ENCODE measurements at places on chromosomes 2 and 18.

GRCh38 chr2:156818944-156819343 is 382.8 kb downstream of the GPD2 start:
- no peak for DNase-seq

GRCh38 chr18:45864081-45864480 is 38.6 kb downstream of the SIGLEC15 start:
- no peak for DNase-seq

DNA sequence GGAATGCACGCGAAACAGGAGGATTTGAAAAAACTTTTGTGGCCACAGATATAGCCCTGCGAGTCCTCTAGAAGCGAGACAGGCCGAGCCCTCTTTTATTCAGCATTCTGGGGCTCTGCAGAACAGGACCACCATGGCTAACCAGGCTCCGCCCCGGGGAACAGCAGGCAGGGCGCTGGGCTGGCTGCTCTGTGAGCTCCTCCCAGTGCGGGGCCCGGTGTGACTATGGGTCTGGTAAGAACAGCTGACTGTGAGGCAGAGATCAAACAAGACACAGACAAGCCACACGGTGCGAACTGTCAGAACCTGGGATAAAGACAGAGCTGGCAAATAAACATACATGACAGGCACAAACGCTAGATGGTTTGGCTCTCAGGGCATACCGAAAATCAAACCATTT is 15.5 kb downstream of the PXDN start:
- no peak for DNase-seq

- DNase-seq, result no peak
These were observed 10.5 kb upstream of the INSIG2 start for GRCh38 chr2:118077636-118078247.

Data from Caki2 (cell line).